ENCODE measurements at places on chromosomes 7 and 10.

- no peak for DNase-seq
Observed at GRCh38 chr10:18497806-18498369, 153.5 kb downstream of the NSUN6 start.

GRCh38 chr10:131439705-131440104, 128.2 kb upstream of the TCERG1L start:
- DNase-seq, result no peak

DNA sequence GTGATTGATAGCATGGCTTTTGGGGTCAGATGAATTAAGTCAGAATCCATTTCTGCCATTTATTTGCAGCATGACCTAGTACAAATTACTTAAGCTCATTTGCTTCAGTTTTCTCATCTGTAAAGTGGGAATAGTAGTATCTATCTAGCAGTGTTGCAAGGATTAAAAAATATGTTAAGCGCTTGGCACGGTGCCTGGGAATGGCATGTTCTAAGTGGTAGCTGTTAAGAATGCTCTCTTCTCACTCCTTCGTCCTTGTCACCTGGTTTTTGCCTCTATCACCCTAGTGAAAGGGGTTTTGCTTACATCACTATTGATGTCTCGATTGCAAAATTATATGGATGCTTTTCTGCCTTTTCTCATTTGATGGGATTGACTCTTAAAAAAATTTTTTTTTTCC, 7.4 kb downstream of the TMEM248 start:
- no peak for DNase-seq

DNA sequence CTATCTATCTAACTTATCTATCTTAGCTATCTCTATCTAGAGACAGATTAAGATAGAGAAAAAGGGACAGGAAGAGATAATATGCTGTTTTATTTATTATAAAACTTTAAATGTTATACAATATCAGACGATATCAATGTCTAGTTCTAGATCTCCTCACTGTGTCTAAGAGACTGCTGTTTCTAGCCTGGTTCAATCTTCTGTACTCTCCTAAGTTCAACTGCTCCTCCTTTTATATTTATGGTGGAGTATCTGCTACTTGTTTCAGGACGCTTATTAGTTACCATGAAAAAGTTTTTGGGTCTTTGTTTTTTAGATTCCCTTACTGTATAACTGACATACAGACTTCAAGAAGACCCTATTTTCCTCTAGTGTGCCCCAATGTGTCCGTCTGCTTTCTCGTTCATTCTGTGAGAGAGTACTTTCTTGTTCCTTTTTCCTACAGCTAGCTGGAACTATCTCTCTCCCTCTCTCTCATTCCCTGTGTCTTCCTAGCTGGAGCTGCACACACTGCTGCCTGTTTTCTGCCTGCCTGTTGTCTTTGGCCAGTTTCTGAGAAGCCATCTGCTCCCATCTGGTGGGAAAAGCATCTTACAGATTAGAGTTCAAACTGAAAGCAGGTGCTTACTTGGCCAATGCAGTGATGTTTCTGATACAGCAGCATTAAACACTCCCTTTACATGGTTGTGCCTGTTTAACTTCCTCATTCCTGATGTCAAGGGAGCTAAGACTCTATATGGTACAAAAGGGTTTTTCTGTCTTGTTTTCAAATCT, 49.4 kb upstream of the ARL4A start:
- peak; percentile 21 for DNase-seq

GRCh38 chr7:21028186-21028585, 241.5 kb upstream of the SP8 start:
- DNase-seq, result peak; percentile 20

- DNase-seq, result no peak
Observed at GRCh38 chr10:100873827-100874326, 38.9 kb upstream of the SLF2 start.

DNA sequence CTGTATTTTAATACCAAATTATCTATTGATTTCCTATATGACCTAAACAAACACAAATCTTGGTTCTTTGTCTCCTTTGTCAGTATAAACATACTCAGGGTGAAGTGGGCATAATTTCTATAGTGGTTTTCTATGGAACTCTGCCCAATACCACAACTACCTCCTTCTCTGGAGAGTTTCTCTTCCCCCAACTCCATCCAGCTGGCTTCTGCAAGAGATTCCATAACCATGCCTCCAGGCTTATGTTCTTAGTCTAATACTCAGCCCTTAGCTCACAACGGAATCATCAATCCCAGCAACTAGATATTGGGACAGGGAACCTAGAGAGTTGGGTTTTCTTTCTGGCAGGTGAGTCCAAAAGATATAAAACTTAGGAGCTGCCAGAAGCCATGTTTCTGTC, 127.3 kb downstream of the TRIL start:
- DNase-seq, result no peak

GRCh38 chr7:149460493-149461277, at the start of gene ZNF777:
ZNF777 (minus strand) TSS chr7:149461062; CDS start chr7:149456022, 5,040 bp downstream.
- DNase-seq, result peak; percentile 89

GRCh38 chr7:159211540-159212182, 67.0 kb upstream of the VIPR2 start:
- DNase-seq, result no peak

DNA sequence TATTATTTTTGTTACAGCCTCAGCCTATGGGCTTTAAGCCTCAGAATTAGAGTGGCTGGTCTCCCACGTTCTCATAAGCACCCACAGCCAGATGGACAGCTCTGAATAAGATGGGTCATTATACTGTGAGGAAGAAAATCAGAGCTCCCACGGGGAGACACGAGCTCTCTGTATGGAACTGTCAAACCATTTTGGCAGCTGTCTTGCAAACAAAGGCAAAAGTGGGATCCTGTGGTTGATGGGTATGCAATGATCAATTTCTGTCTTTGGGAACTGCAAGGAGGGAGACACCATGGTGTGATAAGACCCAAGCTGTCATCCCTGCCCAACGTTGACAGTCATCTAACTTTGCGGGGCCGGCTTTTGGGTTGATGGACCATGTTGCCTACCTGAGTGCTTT, 614.3 kb downstream of the TYW1 start:
- DNase-seq, result no peak

- DNase-seq, result no peak
Observed at GRCh38 chr10:6383096-6383812, 180.5 kb downstream of the PFKFB3 start.

- DNase-seq, result no peak
Observed at GRCh38 chr10:80070057-80070456, 8.4 kb upstream of the TMEM254 start.

DNA sequence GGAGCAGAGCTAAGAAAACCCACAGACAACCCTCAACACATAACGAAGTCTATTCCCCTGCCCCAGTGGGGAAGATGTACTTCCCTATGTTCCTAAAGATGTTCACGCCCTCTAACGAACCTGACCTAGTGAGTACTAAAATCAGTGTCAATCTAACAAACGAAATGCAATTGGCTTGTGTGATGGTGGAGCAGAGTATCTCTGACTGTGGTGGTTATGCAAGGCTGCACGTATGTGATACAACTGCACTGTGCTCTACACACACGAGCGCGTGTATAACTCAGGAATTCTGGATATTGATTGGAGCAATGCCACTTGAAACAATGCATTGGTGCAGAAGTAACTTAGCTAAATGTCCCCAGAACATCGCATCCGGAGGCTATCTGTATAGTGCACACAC, 1.3 kb downstream of the ANKRD16 start:
- DNase-seq, result no peak

Data from SW480 (cell line).